ENCODE measurements at places on chromosomes 5 and 9. TPM values are rescaled to one million over a fixed set of nuclear protein-coding genes. Genes with fewer than 3 reads are reported as not detected.

Gene PPP3R2
- total RNA-seq, result not detected

Gene PCA3
- total RNA-seq, result 0.32 TPM

Gene PHYHD1
- total RNA-seq, result 0.30 TPM

Gene TMEM232
- total RNA-seq, result 0.38 TPM

Gene FAM169A
- 0.72 TPM for total RNA-seq

Gene AFAP1L1
- total RNA-seq, result 73.2 TPM

DNA sequence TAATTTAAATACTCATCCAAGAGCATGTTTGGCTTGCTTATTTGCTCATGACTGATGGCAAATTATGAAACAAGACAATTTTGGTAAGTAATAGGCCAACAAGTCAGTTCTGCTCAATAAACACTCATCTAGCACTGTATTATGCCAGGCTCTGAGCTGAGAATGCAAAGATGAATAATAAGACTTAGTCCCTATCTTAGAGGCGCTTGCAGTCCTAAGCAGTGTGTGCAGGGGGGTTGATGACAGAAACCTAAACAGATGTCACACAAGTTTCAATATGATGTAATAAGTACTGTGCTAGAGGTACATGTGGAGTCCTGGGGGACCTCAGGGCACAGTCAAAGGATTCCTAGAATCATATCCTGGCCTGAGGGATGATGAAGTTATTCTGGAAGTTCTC, 287.6 kb upstream of the ADRA1B start:
- DNase-seq, result no peak
- H3K4me3 ChIP-seq, result no peak overlapping the region
- H3K36me3 ChIP-seq, result no peaks in the 10 kb centered on the region
- no peaks in the 10 kb centered on the region for H3K4me1 ChIP-seq

- no peaks in the 10 kb centered on the region for H3K4me1 ChIP-seq
- no peaks in the 10 kb centered on the region for H3K27me3 ChIP-seq
- no peak overlapping the region for H3K27ac ChIP-seq
- H3K4me3 ChIP-seq, result no peak overlapping the region
- no peak for DNase-seq
- H3K36me3 ChIP-seq, result no peaks in the 10 kb centered on the region
Observed at GRCh38 chr5:102313912-102314311, 17.8 kb upstream of the SLCO4C1 start.

DNA sequence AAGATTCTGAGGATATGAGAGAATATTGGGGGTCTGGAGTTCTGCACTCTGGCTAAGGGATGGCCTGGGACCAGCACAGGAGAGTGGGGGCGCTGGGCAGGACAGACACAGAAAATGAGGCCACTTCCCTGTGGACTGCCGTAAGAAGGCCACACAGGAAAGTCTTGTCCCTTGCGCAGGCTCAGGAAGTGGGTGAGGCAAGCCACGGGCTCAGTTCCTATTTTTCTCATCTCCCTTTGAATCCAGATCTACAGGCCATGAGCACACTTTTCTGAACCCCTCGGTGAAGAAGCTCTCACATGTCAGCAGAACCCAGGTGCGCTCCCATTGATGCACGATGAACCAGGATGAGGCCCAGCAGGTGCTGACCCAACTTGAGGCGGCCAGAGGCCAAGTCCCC, 207.4 kb downstream of the AGTPBP1 start:
- no peaks in the 10 kb centered on the region for H3K27me3 ChIP-seq
- H3K27ac ChIP-seq, result no peak overlapping the region
- peaks cover 4% of the 10 kb centered on the region for H3K4me1 ChIP-seq
- no peaks in the 10 kb centered on the region for H3K36me3 ChIP-seq

DNA sequence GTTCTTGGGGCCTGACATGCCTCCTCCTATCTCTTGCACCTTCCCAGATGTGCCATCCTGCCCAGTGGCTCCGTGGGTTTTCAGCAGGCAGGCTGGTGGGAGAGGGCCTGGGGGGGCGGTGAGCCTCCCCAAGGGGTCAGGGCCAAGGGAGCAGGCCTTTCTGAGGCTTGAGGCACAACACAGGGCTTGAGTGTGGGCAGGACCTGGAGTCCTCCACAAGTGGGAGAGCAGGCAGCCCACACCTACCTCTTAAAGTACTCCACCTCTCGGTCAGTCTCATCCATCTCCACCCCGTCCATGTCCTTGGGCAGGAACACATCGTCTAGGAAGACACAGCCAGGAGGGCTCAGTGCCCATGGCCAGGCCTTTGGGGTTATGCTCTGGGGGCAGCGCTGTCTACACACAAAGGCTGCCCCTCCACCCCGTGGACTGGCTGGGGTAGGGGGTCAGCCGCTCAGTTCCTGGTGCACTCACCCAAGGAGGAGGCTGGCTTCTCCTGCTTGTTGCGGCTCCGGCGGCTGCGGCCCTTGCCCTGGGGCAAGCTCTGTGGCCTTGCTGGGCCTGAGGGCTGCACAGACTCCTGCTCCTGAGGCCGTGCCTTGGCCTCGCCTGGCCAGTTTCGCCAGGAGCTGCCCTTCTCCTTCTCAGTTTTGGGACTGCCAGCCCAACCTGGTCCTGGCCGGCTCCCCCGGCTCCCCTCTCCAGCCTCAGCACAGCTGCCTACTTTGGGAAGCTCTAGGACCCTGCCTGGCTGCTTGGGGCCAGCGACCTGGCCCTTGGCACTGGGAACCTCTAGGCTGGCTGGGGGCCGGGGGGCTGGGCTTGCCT, 7.2 kb upstream of the DDX41 start:
- peaks cover under 1% of the 10 kb centered on the region for H3K4me1 ChIP-seq
- H3K27ac ChIP-seq, result no peak overlapping the region
- peaks cover 6% of the 10 kb centered on the region for H3K36me3 ChIP-seq
- no peak overlapping the region for H3K4me3 ChIP-seq

DNA sequence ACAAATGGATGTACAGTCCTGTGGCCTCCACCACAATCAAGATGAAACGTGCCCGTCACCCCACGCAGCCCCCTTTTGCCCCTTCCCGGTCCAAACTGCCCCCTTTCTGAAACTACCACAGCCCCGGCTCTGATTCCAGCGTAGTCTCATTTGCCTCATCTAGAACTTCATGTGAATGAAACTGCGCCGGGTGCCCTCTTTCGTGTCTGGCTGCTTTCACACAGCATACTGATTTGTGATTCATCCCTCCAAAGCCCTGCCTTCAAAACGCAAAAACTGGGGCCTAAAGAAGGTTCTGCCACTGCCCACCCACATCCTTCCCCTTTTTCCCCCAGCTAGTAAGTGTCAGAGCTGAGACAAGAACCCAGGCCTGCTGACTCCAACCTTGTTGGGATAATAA, 31.5 kb upstream of the NCS1 start:
- DNase-seq, result no peak
- no peak overlapping the region for H3K4me3 ChIP-seq
- H3K4me1 ChIP-seq, result peaks cover 18% of the 10 kb centered on the region
- peaks cover 3% of the 10 kb centered on the region for H3K27me3 ChIP-seq

DNA sequence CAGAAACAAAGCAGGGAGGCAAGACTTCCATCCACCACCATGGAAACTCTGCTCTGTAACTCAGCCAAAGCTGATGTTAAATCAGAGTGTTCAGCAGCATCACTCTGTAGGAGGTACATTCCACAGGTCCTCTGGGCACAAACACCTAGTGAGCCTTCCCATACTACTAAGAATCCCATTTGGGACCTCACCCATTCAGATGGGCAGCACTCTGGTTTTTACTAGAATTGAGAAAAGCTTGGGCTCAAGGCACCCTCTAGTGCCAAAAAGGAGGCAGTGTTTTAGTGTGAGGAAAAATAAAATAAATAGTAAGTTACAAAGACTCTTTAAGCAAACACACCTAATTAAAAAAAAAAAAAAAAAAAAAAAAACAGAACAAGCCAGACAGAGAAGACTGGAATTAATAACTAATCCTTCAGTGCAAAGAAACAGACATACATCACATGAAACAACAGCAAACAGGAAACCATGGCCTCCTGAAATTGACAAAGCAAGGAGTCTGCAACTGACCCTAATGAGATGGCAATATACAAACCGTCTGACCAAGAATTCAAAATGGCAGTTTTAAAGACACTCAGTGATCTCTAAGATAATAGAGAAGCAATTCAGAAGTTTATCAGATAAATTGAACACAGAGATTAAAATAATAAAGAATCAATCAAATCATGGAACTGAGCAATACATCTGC, 159.5 kb downstream of the GNA14 start:
- H3K36me3 ChIP-seq, result no peaks in the 10 kb centered on the region
- H3K4me3 ChIP-seq, result no peak overlapping the region
- no peaks in the 10 kb centered on the region for H3K4me1 ChIP-seq
- H3K27ac ChIP-seq, result no peak overlapping the region

GRCh38 chr9:132018957-132019405, 60.7 kb downstream of the MED27 start:
- no peak overlapping the region for H3K4me3 ChIP-seq
- H3K36me3 ChIP-seq, result no peaks in the 10 kb centered on the region
- DNase-seq, result no peak
- H3K27ac ChIP-seq, result no peak overlapping the region

DNA sequence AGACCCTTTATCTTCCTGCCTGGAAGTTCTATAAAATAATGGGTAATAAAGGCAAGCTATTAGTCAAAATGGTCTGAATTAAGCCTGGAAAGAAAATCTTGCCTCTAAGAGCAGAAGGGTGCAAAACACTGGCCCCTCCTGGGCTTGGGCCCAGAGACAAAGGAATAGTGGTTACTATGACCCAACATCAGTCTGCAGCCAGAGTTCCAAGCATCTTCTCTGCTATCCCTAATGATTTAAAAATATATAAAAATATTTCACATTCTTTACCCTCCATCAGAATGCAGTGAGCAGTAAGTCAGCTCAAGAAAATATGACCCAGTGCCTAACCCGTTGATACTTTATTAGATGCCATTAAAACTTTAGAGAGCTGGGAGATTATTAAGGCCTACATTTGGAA, 14.7 kb downstream of the TNFAIP8 start:
- peaks cover 7% of the 10 kb centered on the region for H3K4me1 ChIP-seq
- H3K27ac ChIP-seq, result no peak overlapping the region
- no peaks in the 10 kb centered on the region for H3K36me3 ChIP-seq
- no peak overlapping the region for H3K4me3 ChIP-seq
- DNase-seq, result no peak

DNA sequence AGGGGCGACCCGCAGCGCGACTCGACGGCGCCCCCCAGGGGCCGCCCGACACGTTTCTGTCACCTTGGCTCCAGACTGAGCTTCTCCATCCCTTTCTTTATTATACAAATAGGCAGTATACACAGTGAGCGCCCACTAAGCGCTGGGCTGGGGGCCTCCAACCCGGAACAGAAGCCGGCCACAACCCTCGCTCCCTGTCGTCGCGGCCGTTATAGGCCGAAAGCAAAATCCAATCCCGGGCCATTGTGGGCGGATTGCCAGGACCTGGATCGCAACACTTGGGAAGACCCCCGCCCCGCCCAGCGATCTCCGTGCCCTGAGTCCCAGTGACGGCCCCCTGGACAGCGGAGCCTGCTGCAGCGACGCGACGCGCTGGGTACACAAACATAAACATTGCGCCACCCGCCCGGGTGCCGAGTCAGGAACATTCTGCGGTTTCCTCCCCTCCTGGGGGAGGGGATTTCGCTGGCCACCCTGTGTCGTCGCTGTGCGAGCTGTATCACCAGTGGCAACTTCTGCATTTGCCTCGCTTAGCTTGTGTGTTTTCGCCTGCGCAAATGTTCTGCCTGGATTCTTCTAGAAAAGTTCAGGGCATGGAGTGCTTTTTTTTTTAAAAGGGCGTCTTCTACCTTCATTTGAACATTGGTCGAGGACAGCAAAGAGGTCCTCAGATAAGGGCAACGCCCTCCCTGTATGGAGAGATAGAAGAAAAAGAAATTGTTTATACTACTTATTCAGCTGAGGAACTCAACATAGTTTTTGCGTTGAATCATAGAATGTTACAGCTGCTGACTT, 1.3 kb upstream of the DUSP1 start:
- H3K27me3 ChIP-seq, result no peaks in the 10 kb centered on the region
- H3K36me3 ChIP-seq, result peaks cover 11% of the 10 kb centered on the region
- peak; percentile 86 for DNase-seq

DNA sequence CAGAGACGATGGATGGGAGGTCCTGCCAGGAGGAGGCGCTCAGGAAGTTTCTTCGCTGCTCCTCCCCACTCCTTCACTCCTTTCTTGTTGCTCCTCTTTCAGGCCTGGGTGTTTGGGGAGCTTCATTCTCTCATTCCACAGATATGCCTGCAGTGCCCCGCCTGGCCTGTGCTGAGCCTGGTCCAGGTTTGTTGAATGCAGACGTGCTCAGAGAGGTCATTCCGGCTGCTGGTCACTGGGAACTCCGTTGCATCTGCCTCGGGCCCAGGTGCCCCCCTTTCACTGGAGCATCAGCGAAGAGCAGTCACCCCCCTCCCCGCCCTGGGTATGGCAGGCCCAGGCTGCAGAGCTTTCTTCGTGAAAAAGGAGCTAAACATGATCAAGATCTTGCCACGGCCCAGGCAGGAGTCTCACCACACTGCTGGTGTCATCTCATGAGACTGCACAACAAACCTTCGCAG, 15.5 kb downstream of the SURF6 start:
- H3K4me1 ChIP-seq, result no peaks in the 10 kb centered on the region
- H3K36me3 ChIP-seq, result no peaks in the 10 kb centered on the region
- H3K27ac ChIP-seq, result no peak overlapping the region
- no peaks in the 10 kb centered on the region for H3K27me3 ChIP-seq
- DNase-seq, result no peak

DNA sequence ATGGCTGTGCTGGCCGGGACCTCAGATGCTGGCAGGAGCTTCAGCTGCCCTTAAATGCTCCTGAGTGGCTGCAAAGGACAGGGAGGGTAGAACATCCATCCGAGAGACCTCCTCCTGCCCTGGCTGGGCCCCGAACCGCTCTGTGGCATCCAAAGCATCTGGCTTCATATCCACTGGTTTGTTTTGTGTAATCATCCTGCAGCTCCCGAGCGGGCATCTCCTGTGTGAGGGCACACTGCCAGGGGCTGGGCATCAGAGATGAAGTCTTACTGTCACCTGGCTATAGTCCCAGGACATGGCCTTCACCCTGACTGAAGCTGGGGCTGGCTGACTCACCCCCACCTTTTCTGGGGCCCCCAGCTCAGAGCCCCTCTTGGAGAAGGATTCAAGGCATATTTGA, 18.5 kb upstream of the NTNG2 start:
- peaks cover 19% of the 10 kb centered on the region for H3K27me3 ChIP-seq
- H3K4me3 ChIP-seq, result no peak overlapping the region

DNA sequence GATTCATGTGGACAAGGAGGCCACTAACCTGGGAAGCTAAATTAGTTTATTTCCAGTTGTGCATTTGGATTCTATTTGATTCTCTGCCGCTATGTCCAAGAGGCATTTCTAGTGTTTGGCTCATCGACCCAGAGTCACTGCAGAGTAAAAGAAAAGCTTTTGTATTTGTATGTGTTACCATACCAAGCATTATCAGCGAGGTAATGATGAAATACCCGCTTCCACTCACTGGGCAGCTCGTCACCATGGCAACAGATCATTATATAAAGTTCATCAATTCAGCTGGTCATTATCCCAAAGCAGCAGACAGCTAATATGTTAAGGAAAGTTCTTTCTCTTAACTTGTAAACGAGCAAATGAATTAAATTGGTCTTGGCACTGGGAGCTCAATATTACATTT, 380.3 kb downstream of the SEMA5A start:
- no peaks in the 10 kb centered on the region for H3K27me3 ChIP-seq
- no peak for DNase-seq
- H3K4me1 ChIP-seq, result no peaks in the 10 kb centered on the region
- no peaks in the 10 kb centered on the region for H3K36me3 ChIP-seq
- H3K4me3 ChIP-seq, result no peak overlapping the region

Data from endothelial cell of umbilical vein (primary cell).